WTC11 (cell line): ENCODE measurements at places on chromosomes 11 and 22. TPM values are rescaled to one million over a fixed set of nuclear protein-coding genes. Genes with fewer than 3 reads are reported as not detected.

DNA sequence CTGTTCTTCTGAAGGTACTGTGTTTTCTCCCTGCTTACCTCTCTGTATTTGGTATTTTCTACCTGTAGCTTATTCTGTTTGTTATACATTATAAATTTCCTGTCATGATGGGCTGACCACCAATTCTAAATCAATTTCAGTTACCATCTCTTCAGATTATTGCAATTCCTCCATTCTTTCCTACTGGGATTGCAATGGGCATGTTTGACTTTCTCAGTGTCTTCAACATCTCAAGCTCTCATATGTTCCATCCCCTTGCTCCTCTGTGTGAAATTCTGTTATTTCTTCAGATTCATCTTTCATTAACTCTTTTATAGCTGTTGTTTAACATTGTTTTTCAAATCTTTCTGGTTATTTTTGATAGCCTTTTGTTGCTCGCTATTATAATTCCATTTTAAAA is 15.5 kb upstream of the C22orf39 start:
- H3K4me3 ChIP-seq: no peak overlapping the region
- no peak overlapping the region for H3K27ac ChIP-seq
- DNase-seq: no peak
- H3K36me3 ChIP-seq: peaks cover 44% of the 10 kb centered on the region

GRCh38 chr11:108973402-108974162 is 308.7 kb downstream of the DDX10 start:
- H3K27ac ChIP-seq: no peak overlapping the region
- no peaks in the 10 kb centered on the region for H3K4me1 ChIP-seq
- H3K4me3 ChIP-seq: no peak overlapping the region

DNA sequence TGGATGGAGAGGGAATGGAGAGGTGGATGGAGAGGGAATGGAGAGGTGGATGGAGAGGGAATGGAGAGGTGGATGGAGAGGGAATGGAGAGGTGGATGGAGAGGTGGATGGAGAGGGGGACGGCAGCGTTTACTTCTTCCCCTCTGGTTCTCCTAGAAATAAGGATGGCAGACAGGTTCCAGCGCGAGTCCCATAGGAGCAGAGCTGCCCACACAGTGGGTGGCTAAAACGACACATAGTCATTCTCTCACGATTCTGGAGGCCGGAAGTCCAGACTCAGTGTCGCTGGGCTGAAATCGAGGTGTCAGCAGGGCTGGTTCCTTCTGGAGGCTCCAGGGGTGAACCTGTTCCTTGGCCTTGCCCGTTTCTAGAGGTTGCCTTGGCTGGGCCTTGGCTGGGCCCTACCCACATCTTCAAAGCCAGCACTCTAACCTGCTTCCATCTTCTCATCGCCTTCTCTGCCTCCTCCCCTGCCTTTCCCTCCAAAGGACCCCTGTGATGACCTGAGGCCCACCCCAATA is 12.7 kb upstream of the CTSD start:
- no peak for DNase-seq
- H3K4me3 ChIP-seq: no peak overlapping the region
- H3K4me1 ChIP-seq: peaks cover 19% of the 10 kb centered on the region
- H3K27ac ChIP-seq: no peak overlapping the region
- no peaks in the 10 kb centered on the region for H3K36me3 ChIP-seq

- no peak overlapping the region for H3K27ac ChIP-seq
- H3K36me3 ChIP-seq: no peaks in the 10 kb centered on the region
- no peaks in the 10 kb centered on the region for H3K27me3 ChIP-seq
- H3K4me1 ChIP-seq: no peaks in the 10 kb centered on the region
- no peak for DNase-seq
- H3K4me3 ChIP-seq: no peak overlapping the region
These were observed 357.7 kb upstream of the ARHGAP42 start for GRCh38 chr11:100329352-100329751.

DNA sequence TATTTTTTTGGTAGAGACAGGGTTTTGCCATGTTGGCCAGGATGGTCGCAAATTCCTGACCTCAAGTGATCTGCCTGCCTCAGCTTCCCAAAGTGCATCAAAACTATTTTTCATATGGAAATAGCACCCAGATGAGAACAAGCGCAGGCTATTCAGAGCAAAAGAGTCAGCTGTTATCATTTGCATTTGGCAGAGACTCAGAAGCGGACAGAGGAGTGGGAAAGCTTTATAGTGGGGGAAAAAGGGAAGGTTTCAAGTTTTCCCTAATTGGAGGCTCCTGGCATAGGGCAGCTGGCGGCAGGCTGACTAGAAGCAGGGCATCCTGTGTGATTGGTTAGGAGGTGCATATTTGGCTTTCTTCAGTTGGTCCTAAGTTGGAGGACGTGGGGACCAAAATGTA is 20.2 kb downstream of the ATG13 start:
- H3K36me3 ChIP-seq: peaks cover 18% of the 10 kb centered on the region
- H3K27me3 ChIP-seq: no peaks in the 10 kb centered on the region
- no peaks in the 10 kb centered on the region for H3K4me1 ChIP-seq
- H3K4me3 ChIP-seq: no peak overlapping the region
- no peak for DNase-seq

- H3K4me1 ChIP-seq: peaks cover 14% of the 10 kb centered on the region
- no peaks in the 10 kb centered on the region; the same call in 1 of the 2 replicates for H3K27me3 ChIP-seq
- peaks cover 4% of the 10 kb centered on the region; the same call in 1 of the 2 replicates for H3K36me3 ChIP-seq
- DNase-seq: no peak
- no peak overlapping the region for H3K4me3 ChIP-seq
- H3K27ac ChIP-seq: no peak overlapping the region
These were observed 17.1 kb upstream of the B3GAT1 start for GRCh38 chr11:134429106-134429505.

- H3K36me3 ChIP-seq: no peaks in the 10 kb centered on the region
- 0 out of 2 replicates have a peak, but pooled peaks cover 2% of the 10 kb centered on the region for H3K4me1 ChIP-seq
- no peak overlapping the region for H3K27ac ChIP-seq
These were observed 224.0 kb upstream of the B3GAT1 start for GRCh38 chr11:134636071-134636470.

GRCh38 chr11:119691701-119692539 is 37.1 kb downstream of the NECTIN1 start:
- no peak overlapping the region for H3K4me3 ChIP-seq
- H3K27me3 ChIP-seq: no peaks in the 10 kb centered on the region
- no peak for DNase-seq
- H3K36me3 ChIP-seq: no peaks in the 10 kb centered on the region
- peak overlapping the region; percentile 70 for H3K27ac ChIP-seq

PATE3 gene
- total RNA-seq: not detected in 3 replicates

CSRP3 gene
- not detected in 3 replicates for total RNA-seq

RTN4RL2 gene
- total RNA-seq: 13.8 to 15.5 TPM (median 14.3 TPM) in 3 replicates
